NCI-H1930 (cell line): ENCODE measurements at places on chromosomes 12 and 14.

GRCh38 chr14:76953311-76953945 is 75.1 kb downstream of the IRF2BPL start:
- no peak for DNase-seq

DNA sequence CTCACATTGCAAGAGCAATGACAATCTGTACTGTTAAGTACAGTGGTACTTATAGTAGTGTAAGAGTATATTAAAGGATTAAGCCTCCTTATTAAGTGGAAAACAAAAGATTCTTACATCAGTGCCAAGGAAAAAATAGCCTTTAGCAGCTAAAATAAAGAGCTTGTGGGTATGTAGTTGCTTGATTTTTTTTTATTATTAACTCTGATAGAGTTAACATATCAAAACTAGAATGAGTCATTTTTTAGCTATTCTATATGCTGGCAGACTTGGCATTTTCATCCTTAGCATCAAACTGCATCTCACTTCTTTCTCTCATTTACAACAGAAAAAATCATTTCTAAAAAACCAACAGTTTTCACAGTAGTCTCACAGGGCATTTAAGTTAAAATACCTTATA is 86.5 kb downstream of the ATP2B1 start:
- DNase-seq = no peak

GRCh38 chr12:44960856-44961255 is 84.7 kb upstream of the NELL2 start:
- DNase-seq = no peak

- DNase-seq = peak; percentile 2
Measured at GRCh38 chr14:59897757-59898383, 22.1 kb upstream of the LRRC9 start.

GRCh38 chr12:117437516-117438255 is 76.3 kb upstream of the NOS1 start:
- no peak for DNase-seq

DNA sequence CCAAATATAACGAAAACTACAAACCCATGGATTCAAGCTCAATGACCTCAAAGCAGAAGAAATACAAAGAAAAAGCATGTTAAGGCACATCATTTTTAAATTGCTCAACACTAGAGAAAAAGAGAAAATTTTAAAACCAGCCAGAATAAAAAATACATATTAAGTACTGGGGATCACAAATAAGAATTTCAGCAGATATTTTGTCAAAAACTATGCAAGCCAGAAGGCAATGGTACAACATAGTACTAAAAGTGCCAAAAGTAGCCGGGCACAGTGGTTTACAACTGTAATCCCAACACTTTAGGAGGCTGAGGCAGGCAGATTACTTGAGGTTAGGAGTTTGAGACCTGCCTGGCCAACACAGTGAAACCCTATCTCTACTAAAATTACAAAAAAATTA is 10.2 kb downstream of the SGPP1 start:
- peak; percentile 14 for DNase-seq

GRCh38 chr12:87274594-87275245 is 754.5 kb downstream of the C12orf50 start:
- DNase-seq = no peak

DNA sequence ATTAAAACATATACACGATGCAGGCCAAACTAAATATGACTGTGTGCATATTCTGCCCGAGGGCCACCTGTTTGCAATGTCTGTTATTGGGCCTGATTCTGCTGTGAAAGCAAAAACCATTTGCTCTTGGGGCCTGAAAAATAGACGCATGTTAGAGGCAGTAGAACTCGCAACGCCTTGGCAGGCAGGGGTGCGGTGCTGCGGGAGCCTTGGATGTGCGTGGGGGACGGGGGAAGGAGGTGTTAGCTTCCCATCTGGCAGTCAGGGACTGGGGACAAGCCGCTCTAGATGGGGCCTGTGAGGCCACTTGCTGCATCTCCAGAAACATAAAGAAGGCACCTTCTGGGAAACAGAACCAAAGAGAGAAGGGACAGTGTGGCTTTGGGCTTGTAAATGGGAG is 216.3 kb downstream of the PHETA1 start:
- no peak for DNase-seq

DNA sequence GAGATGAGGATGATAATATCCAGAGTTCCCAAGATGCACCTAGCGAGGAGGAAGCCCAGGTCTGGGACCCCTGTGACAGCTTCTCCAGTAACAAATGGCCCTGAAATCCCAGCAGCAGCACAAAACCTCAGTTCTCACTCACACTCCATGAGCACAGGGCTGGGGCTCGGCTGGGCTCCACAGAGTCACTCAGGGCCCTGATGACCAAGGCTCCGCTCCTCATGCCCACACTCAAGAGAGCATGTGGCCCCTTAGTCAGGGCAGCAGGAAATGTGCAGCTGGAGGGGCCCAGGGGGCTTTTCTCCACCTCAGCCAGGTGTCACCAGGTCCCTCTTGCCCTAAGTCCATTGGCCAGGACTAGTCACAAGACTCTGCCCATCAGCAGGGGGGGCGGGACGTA is 242.7 kb upstream of the SFSWAP start:
- DNase-seq = no peak
